Adrenal gland (tissue), 19 donors: ENCODE measurements at places on chromosomes 6 and 20.

DNA sequence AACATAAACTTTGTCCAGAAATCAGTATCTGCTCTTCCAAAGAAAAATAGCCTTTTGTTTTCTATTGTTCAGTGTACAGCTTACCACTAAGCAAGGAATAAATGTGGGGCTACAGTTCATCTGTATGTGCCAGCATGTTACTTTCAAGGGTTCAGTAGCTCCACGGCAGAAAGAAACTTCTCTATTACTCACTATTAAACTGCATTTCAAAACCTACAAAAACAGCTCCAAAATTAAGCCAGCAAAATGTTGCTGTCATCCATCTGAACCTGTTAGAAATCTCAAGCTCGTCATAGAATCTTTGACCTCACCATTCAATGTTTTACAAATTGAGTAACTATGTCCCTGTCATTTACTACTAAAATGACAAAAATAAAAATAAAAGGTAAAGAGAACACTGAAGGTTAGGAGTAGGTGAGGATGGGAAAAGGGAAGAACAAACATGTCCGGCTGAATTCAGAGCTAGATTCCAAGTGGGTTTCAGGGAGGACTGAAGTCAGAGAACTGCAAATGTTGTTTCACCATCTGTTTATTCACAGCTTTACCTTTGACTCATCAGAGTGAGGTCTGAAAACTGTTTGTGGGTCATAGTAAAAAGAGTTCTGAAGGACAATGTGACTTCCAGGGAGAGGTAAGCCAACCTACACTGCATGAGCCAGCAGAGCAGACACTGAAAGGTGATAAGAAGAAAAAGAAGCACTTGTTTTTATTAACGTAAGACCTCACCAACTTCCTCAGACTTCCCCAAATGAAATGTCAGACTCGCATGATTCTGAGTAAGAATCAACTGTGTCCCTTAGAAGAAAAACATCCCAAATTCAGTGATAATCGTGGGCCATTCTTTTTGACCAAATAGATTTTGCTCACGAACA, 62.0 kb downstream of the ATXN1 start:
- no peak for DNase-seq

DNA sequence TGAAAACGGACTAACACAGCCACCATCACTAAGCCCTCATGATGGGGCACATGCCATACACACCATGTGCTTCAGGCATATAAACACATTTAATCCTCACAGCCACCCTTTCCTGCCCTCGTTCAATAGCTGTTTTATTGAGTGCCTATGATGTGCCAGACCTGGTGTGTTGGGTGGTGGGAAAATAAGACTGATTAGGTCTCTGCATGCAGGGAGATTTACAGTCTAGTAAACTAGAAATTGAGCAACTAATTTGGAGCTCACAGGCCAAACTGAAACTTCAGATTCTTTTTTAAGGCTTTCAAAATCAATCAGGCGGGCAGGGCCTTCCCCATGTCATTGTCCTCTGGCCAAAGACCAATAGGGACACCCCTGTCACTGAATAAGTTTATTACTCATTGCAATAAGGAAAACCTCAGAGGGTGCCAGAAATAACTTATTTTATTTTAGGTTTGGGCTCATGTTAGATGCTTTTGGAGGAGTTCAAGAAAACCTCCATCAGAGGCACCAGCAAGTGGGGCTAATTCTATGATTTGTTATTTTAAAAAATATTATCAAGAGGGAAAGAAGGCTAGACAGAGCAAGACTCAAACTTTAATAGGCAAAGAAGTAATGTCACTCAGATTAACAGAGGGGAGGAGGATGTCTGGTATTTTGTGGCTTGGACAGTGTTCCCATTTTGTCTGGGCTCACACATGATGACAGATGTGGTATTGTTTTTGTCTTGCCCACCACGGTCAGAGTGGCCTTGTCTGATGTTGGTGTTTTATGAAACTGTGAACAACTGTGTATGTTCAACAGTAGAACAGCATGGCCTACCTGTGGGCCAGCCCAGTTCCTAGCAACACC, 12.0 kb downstream of the ZFP64 start:
- DNase-seq = no peak

DNA sequence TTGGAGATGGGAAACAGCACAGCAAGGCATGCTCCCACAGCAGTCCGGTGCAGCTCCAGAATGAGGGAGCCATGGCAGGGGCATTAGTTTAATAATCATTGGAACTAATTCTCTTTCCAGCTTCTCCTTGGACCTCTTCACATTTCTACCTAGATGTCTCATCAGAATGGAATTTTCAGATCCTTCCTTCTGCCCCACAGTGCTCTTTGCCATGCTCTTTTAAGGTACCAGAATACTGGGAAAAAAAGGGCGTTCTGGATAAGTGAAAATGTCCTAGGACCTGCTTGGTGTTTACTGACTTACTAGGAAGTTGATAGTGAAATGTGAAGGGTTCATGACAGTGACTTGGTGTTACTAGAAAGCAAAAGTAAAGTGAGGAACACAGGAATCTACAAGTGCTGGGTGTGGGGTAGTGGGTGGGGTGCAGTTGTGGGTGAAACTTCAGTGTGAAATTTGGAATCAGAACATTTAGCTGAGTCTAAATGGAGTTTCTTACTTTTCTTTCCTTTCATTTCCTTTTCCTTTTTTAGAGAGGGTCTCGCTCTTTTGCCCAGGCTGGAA, 207.1 kb downstream of the ARID1B start:
- no peak for DNase-seq

GRCh38 chr6:27865850-27866356, 46.3 kb downstream of the OR2B2 start:
- DNase-seq = no peak

DNA sequence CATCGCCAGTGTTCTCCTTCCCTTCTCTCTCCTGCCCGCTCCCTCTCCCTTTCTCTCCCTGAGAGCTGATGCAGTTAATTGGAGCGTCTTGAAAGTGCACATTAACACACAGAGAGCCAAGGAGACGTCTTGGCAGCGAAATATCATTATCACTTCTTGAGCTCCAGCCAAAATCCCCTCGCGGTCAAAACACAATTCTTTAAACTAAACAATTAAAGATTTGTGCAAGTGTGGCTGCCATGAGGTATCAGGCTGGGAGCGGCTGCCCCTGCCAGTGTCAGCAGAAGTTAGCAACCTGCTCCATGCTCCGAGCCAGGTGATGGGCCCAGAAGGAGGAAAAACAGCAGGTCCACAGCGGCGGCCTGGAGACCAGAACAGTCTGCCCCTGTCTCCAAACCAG, 100.9 kb upstream of the FOXP4 start:
- no peak for DNase-seq

GRCh38 chr6:23713211-23713610, 412.8 kb upstream of the NRSN1 start:
- no peak for DNase-seq

DNA sequence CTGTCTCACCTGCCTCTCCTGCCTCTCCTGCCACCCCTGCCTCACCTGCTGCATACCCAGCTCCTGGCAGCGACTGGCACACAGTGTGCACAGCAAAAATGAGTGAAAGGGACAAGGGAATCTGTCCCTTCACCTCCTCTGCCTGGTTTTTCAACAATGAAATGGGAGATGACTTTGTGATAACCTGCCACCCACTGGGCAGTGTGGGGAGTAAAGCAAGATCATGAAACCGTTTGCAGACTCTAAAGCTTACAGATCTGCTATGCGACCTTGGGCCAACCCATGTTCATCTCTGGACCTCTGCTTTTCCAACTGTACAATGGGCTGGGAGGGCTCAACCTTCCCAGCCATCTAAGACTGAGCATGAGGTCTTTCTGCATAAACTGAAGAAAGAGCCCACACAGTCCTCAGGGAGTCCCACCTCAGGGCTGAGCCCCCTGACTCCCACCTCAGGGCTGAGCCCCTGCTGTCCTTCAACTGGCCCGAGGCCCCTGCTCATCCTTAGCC, 81.1 kb downstream of the RIPOR3 start:
- no peak for DNase-seq

- DNase-seq = no peak
Observed at GRCh38 chr20:41035207-41035606, 6.6 kb downstream of the TOP1 start.

- DNase-seq = no peak
Observed at GRCh38 chr6:40532349-40533000, 54.7 kb downstream of the LRFN2 start.

DNA sequence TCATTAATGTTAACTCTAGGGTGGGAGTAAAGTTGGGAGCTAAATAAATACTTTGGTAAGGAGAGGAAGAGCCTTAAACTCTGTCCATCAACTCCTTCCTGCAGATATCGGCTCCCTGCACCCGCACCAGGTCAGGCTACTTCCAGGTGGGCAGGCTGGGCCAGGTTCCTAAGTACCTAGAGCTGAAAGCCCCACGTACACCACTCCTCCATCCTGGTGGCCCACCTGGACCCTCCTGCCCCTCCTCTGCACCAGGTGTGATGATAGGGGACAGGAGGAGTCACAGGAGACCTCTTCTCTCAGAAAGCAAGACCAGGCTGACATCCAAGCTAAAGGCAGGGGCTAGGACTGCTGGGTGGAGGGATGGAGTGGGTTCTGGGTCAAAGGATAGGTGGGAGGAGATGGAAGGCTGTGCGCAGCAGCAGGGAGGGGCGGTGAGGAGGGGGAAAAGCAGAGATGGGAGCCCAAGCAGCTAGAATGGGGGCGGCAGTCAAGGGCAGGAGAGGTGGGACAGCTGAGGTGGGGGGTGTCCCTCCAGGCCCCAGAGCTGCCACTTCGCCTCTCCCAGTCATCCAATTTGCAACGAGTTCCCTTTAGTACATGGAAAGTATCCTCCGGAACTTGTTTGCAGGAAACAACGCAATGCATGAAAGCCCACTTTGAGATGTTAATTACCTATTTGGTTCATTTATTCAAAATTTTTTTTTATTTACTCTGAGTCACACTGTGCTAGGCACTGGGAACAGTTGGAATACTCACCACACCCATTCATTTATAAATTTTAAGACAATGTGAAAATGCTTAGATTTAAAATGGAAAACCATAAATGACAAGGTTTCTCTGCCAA, 15.2 kb upstream of the TOX2 start:
- DNase-seq = no peak

- no peak for DNase-seq
Observed at GRCh38 chr6:49892280-49892679, 25.9 kb upstream of the CRISP1 start.

DNA sequence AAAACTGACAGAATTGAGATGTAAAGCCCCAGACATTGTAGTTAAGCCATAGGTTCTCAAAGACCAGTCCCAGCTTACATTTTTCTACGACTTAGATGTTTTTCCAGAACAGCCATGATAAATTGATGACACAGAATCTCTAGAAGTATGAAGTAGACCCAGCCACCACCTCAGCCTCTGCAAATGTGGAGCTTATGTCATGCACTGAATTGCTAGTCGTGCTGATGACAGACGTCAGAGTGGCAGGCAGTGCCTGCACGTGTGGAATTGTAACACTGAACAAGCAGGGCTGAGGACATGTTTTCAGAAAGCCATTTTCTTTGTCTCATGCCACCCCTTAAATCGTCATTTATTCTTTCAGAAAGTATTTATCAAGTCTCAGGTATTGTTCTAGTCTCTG, 72.4 kb upstream of the TMEM181 start:
- no peak for DNase-seq

DNA sequence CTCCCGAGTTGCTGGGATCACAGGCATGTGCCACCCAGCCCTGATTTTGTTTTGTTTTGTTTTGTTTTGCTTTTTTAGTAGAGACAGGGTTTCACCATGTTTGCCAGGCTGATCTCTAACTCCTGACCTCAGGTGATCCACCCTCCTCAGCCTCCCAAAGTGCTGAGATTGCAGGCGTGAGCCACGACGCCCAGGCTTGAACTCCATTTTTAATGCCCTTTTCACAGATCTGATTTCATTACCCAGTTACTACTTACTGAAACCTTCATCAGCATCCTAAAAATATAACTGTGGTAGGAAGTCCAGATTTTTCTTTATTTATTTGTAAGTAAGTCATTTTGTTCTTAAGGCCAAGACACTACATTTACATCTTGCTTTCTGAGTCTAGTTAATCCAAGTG, 64.0 kb downstream of the HDDC2 start:
- no peak for DNase-seq

GRCh38 chr6:52155791-52156576, 30.2 kb upstream of the IL17A start:
- DNase-seq = no peak

GRCh38 chr6:83472767-83473166, 39.6 kb upstream of the PRSS35 start:
- DNase-seq = no peak

DNA sequence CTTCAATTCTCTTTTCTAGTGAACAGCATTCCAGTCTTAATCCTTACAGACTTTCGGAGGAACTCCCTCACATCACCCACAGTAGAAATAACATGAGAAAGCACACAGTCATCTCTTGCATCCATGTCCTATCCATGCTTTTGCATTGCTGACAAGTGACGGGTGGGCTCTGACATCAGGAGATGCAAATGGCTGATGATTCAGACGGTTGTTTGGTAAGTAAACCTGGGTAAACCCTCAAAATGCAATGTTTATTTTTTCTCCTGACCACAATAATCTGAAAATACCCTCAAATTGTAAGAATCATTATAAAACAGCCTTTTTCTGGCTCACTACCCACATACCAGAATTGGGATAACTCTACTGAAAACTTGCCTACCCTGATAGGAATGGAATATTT, 792.0 kb downstream of the MAFB start:
- DNase-seq = no peak

DNA sequence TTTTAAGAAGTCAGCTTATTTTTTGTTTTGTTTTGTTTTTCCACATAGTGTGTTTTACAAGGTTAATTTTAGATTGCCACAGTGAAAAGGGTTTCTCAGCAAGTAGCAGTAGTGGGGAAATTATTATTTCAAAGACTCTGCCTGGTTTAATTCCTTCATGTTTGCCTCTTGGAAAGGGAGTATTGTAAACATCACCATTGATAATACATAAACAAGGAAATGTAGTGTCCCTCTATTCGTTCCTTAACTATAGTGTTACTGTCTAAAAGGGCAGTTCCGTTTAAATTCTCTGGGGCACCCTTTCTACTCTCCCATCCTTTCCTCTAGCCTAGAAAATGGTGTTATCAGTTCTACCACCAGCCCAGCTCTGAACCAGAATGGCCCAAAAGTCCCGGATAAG, 391.0 kb upstream of the SOX4 start:
- DNase-seq = no peak

- no peak for DNase-seq
Observed at GRCh38 chr20:52777171-52777570, 195.0 kb upstream of the TSHZ2 start.

DNA sequence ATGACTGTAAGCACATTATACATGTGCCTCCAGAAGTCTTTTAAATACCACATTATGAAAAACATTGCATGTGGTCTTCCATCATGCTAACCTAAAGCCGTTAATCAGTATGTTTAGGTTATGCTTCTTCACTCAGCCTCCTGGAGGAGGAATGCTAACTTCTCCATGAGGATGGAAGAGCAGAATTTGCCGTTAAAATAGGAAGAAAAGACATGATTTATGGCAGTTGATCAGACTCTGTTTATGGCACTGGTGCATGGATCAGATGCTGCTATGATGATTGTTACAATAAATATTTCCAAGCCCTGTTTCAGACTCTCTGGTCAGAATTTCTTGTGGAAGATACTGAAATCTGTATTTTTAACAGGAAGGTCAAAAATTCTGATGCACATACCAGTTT, 31.7 kb downstream of the MAP3K4 start:
- DNase-seq = no peak
